Cortex of kidney (tissue), 1 donor: ENCODE measurements at places on chromosomes 3 and 15.

DNA sequence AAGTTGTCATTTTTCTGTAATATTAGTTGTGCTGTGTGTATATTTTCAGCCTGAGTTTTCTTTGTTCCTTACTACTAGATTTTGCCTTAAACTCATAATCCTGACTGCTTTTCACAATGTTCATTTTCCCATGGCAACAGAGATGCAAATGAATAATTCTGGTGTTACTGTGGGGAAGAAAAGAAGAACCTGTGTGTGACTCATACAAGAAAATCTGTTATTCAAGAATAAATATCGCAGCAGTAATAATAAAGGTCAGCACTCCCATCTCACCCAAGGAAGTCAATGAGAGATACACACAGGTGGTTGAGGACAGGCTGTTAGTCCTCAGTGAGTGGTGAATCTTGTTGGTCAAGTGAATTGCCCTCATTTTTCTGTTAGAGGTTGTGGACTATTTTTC lies 656.6 kb upstream of the NAALADL2 start:
- DNase-seq, result no peak

DNA sequence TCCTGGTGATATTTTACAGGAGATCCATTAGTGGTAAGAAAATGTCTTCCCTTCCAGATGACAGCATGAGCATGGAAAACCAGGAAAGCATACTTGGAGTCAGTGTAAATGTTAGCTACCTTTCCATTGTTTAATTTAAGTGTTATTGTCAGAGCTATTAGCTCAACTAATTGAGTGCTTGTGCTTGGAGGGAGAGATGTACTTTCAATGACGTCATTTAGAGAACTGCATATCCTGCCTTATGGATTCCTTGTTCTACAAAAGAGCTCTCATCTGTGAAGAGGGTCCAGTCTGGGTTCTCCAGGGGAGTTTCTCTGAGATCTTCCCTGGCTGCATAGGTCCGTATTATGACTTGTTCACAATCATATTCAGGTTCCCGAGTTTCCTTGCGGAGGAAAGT lies 687.2 kb downstream of the TBL1XR1 start:
- no peak for DNase-seq

DNA sequence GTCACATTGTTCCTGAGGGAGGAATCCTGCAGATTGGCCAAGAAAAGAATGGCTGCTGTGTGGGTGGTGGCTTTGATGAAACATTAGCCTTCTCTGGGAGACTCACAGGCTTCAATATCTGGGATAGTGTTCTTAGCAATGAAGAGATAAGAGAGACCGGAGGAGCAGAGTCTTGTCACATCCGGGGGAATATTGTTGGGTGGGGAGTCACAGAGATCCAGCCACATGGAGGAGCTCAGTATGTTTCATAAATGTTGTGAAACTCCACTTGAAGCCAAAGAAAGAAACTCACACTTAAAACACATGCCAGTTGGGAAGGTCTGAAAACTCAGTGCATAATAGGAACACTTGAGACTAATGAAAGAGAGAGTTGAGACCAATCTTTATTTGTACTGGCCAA lies 6.1 kb downstream of the PTX3 start:
- DNase-seq, result no peak

- DNase-seq, result no peak
Measured at GRCh38 chr15:68506071-68506470, 72.7 kb upstream of the CORO2B start.

DNA sequence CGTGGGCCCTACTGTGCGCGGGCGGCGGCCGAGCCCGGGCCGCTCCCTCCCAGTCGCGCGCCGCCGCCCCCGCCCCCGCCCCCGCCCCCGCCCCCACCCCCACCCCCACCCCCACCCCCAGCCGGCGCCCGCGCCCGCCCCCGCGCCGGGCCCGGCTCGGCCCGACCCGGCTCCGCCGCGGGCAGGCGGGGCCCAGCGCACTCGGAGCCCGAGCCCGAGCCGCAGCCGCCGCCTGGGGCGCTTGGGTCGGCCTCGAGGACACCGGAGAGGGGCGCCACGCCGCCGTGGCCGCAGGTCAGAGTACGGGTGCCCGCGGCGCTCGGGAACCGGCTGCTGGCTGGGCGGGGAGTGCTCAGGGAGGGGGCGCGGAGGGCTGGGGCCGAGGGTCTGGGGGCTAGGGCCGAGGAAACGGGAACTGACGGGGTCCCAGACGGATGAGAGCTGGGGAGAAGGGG lies 1.1 kb upstream of the PPARG start:
- DNase-seq, result no peak

DNA sequence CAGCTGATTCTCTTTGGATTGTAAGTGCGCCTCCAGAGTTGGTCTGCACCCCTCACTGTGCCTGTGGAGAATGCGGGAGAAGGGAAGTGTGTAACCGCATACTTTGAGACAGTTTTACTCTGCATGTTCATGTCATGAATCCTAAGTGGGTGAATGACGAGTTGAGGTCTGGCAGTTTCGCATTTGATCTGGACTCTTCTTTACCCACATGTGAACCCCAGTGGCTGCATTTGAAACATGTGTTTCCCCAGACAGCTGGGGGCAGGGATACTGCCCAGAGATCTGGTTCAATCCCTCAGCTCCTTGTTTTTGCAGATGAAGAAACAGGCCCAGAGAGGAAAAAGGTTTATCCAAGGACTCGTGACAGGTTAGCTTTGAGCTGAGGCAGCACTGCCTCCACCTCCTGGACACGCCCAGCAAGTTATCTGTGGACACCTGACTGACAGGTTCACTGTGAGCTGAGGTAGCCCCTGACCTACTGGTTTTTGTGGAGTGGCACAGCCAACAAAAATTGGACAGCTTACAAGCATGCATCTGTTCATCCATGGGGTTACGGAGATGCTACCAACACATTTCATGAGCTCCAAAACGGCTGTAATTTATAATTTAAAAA lies 207.3 kb downstream of the XXYLT1 start:
- DNase-seq, result no peak

DNA sequence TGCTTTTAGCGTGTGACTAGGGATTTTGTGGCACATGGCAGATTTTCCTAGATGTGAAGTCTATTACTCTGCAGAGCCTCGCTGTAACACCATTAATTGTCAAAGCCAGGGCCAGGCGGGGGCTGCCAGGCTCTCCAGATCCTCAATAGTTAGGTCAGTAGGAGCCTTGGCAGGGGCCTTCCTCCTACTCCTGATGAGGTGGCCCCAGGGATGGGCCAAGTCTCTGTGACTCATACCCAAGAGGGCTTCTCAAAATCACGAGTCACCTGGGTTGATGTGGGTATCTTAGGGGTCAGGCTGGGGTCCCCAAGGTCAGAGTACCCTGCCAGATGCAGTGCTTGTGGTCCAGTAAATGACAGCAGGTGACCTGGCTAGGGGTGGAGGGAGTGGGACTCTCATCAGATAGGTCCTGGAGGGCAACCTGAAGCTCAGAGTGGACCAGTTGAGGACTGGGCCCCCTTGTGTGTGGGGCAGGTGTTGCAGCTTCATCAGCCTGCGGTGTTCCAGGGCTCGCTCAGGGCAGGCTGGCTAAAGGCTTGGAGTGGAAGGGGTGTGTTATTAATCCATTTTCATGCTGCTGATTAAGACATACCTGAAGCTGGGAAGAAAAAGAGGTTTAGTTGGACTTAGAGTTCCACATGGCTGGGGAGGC lies 88.5 kb upstream of the MYZAP start:
- no peak for DNase-seq

GRCh38 chr3:33103480-33103879 lies 6.5 kb upstream of the GLB1 start:
- DNase-seq, result no peak

DNA sequence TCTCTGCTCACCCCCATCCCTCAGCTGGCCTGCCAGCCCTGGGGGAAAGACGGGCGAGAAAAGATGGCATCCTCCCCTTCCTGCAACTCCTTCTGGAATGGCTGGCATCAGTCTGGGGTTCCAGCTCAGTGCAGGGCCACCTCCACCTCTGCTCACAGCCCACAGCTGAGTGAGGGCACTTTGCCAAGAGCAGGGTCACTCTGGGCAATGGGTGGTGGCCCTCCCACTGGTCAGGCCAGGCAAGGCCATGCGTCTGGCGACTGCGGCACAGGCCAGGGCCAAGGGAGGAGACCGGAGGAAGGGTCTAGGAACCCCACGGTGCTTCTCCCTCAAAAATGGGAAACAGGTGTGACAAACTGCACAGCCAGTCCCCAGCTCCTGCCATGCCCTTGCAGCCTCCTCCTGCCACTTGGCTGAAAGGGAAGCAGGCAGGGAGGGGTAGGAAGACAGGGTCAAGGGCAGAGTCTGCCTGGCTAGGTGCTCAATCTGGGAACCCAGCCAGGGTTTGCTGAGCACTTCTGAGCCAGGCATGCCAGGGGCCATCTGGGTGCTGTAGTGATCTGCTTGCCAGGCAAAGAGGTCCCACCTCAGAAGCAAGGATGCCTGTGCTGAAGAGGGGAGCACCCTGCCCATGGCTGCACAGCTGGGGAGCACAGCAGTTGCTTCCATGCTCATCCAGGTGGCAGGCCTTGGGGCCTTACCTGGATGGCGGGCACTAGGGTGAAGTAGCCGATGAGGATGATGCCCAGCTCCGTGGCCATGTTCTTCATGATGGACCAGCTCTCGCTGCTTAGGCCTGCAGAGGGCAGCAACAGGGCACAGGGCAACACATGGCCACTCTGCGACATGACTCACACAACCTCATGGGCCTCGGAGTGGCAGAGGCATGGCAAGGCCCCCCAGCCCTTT lies 41.2 kb downstream of the PTPN23 start:
- no peak for DNase-seq

DNA sequence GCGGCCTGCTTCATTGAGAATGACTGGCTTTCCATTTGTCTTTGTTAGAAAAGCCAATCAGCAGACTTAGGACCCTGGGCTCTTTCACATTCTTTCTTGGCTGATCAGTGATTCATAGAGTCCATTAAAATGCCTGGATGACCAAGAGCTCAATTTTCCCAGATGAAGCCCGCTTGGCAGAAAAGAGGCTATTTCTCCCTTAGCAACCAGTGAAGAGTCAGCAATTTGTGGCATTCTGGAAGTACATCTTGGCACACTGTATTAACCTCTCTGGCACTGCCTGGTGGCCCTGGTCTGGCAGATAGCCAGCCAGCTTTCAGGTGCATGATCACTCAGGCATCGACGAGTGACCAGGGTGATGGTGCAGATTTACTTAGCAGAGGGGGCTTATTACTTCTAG lies 145.7 kb upstream of the PLAAT1 start:
- no peak for DNase-seq

GRCh38 chr15:65553691-65554090 lies 23.4 kb downstream of the HACD3 start:
- no peak for DNase-seq

GRCh38 chr3:97278506-97278905 lies 464.1 kb downstream of the EPHA6 start:
- DNase-seq, result no peak

- DNase-seq, result no peak
Measured at GRCh38 chr15:39125226-39125625, 455.7 kb upstream of the THBS1 start.

DNA sequence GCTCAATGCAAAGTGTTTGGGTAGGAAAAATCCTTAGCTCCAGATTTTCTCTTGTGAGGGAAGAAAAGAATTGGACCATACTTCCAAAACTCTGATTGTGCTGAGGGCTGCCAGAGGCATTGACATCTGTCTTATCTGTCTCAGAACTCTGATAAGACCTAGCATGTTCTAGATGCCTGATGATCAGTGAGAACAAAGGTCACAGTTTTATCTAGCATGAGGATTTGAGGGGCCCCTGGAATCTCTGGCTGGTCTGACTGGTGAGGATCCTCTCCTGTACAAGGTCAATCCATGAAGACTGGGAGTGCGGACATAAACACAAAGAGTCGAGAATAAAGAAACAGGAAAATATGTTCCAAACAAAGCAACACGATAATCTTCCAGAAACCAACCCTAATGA lies 40.1 kb downstream of the GPR149 start:
- DNase-seq, result no peak

GRCh38 chr3:68249265-68249664 lies 594.9 kb upstream of the SUCLG2 start:
- DNase-seq, result no peak

DNA sequence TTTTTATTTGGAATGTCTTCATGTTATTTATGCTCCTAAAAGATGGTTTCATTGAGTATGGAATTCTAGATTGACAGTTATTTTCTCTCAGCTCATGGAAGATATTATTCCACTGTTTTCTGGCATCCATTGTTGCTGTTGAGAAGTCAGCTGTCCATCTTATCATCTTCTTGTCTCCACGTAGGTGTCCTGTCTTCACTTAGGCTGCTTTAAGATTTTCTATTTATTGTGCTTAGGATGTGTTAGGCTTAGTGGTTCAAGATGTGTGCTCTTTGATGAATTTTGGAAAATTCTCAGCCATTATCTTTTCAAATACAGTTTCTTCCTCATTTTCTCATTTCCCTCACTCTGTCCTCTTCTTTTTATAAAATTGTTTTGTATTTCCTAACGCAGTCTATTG lies 52.0 kb downstream of the SNRK start:
- no peak for DNase-seq

DNA sequence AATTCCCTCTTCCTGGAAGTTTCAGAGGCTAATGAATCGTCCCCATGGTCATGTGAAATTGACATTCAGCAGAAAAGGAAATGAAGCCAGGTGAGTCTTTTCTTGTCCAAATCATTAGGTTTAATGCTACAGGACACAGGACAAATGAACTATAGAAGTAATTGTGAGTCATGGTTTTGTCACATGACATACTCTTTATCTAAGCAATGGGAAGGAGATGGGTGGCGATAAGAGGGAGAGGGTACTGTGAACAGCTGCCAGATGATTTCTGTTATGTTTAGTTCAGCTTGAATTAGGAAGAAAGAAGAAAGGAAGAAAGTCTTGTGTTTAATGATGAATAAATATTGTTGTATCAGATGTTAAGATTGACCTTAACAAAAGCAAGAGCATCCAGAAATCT lies 515.4 kb upstream of the ZNF717 start:
- DNase-seq, result no peak

DNA sequence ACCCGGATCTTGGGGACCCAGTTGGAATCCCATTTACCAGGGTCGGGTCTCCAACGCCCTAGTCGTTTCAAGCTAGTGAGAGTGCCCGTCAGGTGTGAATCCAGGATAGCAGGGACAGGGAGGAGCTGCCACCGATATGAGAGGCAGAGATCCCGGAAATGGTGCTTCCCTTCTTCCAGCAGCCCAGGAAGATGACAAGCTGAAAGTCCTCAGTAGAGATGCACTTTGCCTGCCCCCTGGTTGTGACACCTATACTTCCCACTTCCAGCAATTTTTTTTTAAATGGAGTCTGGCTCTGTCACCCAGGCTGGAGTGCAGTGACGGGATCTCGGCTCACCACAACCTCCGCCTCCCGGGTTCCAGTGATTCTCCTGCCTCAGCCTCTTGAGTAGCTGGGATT lies 503.0 kb downstream of the NTRK3 start:
- DNase-seq, result no peak

DNA sequence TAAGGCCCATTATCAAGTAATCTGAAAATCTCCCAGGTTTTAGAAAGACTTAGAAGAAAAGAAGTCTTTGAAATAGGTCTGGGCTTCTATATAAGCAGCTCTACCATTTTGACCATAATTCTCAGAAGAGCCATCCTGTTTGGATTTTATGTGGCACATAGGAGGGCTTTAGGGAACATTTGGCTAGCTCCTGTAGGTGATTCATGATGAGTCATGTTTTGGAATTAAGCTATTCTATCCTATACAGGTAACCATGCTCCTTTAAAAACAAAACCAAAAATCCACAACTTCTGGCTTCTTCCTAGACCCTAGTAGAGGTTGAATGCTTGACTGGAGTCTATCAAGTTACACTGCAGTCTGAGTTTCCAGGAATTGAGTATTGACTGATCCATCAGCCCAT lies 8.9 kb downstream of the SST start:
- DNase-seq, result no peak

- DNase-seq, result no peak
Measured at GRCh38 chr3:111730143-111730542, 128.9 kb upstream of the PHLDB2 start.
